Naive thymus-derived CD8-positive, alpha-beta T cell (primary cell): ENCODE measurements at places on chromosomes 2 and 18. TPM values are rescaled to one million over a fixed set of nuclear protein-coding genes. Genes with fewer than 3 reads are reported as not detected.

Gene SLC9A4
- total RNA-seq: not detected

Gene POTEE
- 0.18 TPM for total RNA-seq

Gene CD28
- total RNA-seq: 133 TPM

GRCh38 chr18:49075681-49076080, 124.9 kb upstream of the SMAD7 start:
- DNase-seq: no peak

DNA sequence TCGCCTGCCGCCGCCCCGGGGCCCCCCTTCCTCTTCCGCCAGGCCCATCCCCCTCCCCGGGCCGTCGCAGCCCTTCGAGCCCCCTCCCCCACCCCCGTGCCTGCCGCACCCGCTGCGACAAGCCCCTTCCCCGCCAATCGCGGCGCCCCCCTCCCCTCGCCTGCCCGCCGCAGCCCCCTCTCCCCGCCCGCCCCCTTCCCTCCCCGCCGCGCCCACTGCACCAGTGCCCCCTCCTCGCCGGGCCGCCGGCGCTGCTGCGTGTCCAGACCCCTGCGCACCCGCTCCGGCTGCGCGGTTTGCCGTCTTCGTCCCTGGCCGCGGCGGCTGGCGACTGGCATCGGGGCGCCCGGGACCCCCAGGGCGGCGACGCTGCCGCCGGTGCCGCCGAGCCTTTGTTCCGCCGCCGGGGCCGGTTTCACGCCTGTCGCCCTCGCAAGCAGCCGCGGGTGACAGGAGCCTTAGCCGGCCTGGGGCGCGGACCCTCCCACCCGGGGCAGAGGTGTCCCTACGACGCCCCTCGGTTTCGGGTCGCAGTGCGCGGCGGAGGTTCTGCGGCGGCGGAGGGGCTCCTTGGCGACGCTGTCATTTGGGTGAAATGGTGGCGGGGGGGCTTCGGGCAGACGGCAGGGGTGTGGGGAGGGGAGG, 18.1 kb downstream of the GPC1 start:
- no peak for DNase-seq

- no peak for DNase-seq
Measured at GRCh38 chr2:203340791-203341487, 12.7 kb downstream of the ABI2 start.

DNA sequence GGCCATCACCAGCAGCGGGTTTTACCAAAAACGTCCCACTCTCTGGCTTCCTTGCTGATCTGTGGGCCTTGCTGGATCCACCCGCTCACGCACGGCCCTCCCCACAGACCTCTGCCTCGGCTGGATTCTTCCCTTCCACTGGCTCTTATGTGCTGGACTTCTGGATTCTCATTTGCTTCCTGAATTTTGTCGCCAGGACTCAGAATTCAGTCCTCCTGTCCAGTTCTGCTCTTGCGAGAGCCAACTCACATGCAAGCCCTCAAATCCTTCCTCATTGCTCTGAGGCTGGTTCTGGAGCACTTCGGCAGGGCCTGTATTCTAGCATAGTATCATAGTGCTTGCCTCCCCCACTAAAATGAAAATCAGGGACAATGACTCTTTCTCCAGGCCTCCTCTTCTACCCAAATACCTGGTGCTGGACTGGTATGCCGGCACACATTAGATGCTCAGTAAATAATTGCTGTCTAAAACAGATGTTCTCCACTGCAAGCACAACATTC, 115.5 kb downstream of the ATL2 start:
- no peak for DNase-seq

DNA sequence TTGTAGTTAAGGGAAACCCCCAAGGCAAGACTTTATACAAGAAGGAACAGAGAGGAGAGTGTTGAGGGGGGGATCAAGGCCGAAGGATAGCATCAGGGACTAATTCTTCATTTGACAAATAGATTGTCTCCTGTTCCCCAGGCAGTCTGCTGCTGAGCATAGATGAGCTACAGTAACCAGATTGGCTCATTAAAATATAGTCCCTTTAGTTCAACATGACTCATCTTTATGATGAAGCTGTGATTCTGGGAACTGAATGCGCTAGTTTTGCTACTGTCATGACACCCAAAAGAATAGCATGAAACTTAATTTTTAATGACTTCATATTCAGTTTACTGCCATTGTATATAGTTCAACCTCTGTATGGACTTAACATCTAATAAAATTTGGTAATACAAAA, 35.5 kb downstream of the TMEFF2 start:
- no peak for DNase-seq

DNA sequence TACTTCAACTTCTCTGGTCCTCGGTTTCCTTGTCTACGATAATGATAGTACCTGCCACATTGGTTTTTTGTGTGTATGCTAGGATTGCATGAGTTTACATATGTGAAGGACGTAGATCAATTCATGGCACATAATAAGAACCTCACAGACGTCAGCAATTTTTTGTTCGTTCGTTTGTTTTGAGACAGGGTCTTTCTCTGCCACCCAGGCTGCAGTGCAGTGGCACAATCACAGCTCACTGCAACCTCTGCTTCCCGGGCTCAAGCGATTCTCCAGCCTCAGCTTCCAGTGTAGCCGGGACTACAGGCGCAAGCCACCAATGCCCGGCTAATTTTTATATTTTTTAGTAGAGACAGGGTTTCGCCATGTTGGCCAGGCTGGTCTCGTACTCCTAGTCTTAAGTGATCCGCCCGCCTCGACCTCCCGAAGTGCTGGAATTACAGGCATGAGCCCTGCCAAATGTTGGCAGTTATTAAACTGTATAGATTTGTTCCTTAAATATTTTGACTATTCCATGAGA, 756 bp upstream of the SLC35F5 start:
- no peak for DNase-seq

GRCh38 chr2:105886029-105886454, 141.3 kb downstream of the NCK2 start:
- no peak for DNase-seq

DNA sequence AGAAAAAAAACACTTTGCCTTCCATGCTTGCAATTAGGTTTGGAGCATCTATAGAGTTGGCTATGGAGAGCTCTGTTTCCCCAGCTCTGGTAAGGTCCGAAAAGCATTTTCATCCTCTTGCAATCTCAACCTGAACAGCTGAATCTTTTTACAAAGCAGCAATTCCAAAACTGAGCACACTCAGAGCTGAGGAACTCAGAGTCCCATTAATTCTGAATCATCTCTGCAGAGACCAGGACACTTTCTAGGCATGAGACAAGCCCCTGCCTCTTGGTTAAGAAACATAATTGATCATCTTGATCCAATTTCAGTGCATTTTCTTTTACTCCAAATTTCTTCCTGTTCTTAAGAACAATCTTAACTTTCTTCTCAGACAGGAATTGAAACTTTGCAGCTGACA, 4.2 kb downstream of the CNGA3 start:
- no peak for DNase-seq

GRCh38 chr2:165238295-165238694, 919 bp upstream of the SCN2A start:
- DNase-seq: no peak

GRCh38 chr18:25594351-25594750, 242.4 kb upstream of the ZNF521 start:
- DNase-seq: no peak

DNA sequence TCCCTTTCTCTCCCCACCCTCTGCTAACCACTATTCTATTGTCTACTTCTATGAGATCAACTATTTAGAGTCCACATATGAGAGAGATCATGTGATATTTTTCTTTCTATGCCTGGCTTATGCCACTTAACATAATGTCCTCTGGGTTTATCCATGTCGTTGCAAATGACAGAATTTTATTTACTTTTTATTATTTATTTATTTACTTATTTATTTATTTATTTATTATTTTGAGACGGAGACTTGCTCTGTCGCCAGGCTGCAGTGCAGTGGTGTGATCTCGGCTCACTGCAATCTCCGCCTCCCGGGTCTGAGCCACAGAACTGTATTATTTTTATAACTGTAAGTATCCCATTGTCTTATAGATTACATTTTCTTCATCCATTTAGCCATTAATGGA, 443.4 kb upstream of the CDH19 start:
- DNase-seq: no peak

- DNase-seq: no peak
Measured at GRCh38 chr2:182404092-182404491, 22.7 kb downstream of the PDE1A start.

GRCh38 chr2:30193104-30193681, 38.1 kb upstream of the LBH start:
- no peak for DNase-seq

DNA sequence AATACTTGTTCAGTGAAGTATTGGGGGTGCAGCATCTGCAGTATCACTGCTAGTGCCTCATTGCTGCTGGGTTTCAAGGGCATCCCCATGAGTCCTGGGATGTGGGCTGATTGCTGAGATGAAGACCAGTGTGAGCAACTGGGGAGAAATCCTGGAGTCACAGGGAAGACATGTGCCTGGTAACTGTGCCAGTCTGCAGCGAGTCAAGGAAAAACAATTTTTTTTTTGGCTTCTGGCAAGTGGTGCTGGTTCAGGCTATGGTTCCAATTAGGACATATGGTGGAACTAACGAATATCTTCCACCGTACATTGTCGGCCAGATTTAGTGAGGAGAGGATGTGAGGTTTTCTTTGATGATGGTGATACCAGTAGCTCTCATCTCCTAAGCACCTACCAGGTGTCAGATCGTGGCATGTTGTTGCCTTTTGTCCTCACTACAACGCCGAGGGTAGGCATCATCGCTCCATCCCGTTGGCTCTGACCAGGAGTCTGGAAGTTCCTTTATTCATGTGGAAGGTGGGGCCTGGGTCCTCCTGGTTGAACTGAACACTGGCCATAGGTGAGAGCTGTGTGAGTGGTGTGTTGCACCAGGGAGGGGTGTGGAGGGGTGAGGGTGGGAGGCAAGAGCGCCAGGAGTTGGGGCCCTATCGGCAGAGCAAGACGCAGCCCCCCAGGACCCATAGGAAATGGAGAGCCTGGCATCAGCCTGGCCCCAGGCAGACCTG, 118.0 kb upstream of the HS6ST1 start:
- no peak for DNase-seq

- no peak for DNase-seq
Measured at GRCh38 chr2:18399601-18400000, 160.9 kb downstream of the RDH14 start.

DNA sequence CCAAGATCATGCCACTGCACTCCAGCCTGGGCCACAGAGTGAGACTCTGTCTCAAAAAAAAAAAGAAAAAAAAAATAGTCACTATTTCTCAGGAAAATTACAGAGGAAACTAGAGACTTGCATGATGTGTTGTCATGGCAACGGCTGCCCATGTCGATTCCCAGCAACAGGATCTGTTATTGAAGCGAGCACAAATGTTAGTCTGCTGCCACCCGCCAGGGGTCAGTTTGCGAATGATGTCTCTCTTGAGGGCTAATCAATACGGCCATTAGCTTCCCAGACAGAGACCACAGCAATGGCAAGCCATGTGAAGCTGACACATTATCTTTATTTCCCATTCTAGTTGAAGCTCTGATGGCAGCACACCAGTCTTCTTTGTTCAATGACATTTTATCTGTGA, 32.4 kb upstream of the ACYP2 start:
- DNase-seq: no peak

DNA sequence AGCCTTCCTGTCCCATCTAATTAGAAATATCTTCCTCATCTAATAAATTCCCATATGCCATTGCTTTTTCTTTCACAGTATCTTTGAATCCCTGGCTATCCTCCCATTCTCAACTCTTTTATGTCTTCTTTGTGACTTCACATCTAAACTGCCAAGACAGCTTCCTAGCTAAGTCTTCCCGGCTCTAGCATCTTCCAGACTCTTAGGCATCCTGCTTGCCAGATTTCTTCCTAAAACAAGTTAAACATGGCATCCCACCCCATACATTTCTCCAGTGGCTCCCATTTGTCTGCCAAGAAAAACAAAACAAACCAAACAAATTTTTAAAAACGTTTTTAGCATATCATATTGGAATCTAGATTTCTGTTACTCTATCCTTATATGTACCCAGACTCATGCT, 751.9 kb downstream of the MBD2 start:
- DNase-seq: no peak

DNA sequence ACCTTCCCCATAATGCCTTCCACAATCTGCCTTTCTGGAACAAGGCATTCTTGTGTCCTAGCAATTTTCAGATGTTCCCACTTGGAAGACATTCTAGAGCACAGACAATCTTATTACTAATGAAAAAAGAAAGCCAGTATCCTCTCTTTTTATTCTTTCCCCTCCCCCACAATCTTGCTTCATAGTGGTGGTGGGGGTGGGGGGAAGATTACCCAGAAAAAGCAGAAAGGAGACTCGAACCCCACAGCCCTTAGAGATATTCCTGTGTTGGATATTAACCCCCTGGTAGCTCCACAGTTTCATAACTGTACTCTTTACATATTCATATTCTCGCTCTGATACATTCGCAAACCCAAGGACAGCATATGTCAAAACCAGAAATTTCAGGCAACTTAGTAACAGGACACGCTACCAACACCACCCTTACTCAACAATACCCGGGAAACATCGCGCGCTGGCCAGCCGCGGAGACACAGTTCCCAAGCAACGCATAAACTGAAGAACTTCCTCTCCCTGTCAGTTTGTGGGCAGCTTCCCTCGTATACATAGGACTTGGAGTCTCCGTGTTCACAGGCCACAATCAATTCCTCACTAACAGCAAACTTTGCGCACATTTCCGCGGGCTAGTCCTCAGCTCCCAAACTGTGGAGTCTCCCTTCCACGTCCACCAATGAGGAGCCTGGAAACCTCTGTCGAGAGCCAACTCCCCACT, 793 bp downstream of the NR4A2 start:
- peak; percentile 12 for DNase-seq

GRCh38 chr2:228763379-228763981, 507.6 kb downstream of the PID1 start:
- DNase-seq: no peak

GRCh38 chr2:44267796-44268648, 7.3 kb upstream of the SLC3A1 start:
- DNase-seq: no peak

DNA sequence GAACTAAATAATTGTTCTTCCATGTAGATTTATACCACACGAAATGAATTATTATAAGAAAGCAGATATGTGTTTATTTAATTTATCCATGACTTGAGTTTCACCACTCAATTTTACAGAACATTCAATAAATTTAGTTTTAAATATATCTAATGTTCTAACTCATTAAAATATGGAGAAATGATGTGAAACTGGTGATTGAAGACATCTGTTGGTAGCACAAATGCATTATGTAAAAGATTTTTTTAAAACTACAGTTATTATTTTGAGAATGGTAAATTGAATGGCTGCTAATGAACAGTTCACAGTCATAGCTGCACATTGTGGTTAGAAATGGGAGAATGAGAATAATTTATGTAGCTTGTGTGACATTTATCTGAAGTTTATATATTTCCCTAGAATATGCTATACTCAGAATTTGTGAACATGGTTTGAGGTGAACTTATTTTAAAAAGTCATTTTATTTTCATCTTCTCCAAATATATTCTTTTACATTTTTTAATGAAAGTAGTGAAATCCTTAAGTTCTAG, 203.5 kb downstream of the DPP4 start:
- DNase-seq: no peak
